ENCODE measurements at places on chromosomes 12 and 14.
A peak's percentile ranks its signal among the peaks of the same experiment; 100 is the strongest.

- DNase-seq = no peak
Measured at GRCh38 chr12:131692431-131692830, 18.5 kb upstream of the SFSWAP start.

GRCh38 chr12:71242511-71242910 is 84.7 kb upstream of the TSPAN8 start:
- DNase-seq = no peak

DNA sequence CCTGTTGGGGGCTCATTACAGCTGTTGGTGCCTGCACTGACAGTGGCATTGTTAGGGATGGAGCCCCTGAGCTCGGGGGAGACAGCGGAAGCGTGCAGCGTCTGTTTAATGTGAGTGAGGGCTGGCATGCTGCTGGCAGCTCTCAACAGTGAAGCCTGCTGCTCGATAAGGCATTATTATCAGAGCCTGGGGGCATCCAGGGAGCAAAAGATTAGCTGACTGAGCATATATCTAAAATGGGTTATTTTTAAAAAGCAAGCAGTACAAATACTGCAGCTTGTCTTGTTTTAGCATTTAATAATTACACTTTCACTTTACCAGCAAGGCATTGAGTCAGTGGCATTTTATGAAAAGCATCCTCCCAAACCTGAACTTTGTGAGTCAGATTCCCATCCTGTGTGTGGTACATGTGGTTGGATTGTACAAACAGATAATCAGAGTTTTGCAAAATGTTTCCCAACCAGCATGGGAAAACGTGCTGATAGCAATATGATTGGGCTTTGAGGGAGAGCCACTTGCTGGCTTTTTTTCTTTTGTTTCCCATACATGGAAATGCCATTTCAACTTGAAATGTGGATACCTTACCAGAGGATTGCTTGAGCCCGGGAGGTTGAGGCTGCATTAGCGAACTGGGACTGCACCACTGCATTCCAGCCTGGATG is 150.8 kb downstream of the PRKCH start:
- no peak for DNase-seq

GRCh38 chr12:117010693-117011451 is 88.3 kb downstream of the TESC start:
- DNase-seq = no peak

DNA sequence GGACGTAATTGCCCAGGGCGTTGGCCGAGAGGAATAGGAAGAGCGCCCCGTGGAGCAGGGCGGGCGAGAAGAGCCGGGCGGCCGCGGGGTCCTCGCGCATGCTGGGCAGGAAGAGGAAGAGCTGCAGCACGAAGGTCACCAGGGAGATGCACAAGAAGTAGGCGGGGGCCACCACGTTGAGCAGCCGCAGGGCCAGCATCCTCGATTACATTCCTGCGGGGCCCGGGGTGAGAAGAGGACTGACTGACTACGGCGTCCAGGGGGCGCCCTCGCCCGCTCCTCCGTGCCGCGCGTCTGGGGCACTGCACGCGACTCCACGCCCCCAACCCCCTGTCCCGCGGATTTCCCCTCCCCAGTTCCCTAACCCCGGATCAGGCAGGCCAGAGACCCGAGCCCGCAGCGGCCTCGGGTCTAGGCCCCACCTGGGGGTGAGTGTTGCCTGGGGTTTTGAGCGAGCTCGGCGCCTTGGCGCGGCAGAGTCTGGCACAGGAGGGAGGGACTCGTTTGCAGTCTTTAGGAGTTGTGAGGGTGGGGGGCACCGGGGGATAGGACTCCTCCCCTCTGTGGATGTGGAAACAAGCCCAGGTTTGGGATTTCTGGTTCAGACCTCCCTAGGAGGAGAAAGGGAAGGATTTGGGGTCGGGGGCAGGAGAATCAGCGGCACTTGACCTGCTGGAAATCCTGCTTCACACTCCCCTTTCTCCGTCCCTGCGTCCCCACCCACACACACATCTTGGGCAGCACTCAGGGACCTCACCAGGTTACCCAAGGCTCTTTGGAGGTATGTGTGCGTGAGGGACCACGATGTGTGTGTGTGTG is 1.8 kb downstream of the ZDHHC22 start:
- peak; percentile 88 for DNase-seq

- DNase-seq = no peak
Measured at GRCh38 chr14:103735439-103735814, 19.8 kb downstream of the ZFYVE21 start.

GRCh38 chr14:67486890-67487289 is 1.6 kb downstream of the TMEM229B start:
- DNase-seq = no peak

DNA sequence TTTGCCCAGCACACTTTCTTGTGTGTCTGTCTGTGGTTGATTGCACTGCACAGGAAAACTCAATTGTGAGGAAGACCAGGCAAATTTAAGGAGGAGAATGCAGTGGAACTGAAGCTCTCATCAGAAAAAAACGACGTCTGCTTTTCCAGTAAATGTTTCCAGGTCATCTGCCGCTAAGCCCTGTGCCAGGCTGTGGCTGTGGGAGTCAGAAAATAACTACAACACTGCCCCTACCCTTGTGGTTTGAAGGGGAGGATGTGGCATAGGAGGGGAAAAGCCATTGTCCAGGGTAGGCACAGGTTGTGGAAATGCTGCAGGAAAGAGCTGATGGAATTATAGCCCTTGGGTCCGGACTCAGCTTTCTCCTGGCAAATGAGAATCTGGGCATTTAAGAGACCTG is 259.7 kb upstream of the TMEM132C start:
- no peak for DNase-seq

DNA sequence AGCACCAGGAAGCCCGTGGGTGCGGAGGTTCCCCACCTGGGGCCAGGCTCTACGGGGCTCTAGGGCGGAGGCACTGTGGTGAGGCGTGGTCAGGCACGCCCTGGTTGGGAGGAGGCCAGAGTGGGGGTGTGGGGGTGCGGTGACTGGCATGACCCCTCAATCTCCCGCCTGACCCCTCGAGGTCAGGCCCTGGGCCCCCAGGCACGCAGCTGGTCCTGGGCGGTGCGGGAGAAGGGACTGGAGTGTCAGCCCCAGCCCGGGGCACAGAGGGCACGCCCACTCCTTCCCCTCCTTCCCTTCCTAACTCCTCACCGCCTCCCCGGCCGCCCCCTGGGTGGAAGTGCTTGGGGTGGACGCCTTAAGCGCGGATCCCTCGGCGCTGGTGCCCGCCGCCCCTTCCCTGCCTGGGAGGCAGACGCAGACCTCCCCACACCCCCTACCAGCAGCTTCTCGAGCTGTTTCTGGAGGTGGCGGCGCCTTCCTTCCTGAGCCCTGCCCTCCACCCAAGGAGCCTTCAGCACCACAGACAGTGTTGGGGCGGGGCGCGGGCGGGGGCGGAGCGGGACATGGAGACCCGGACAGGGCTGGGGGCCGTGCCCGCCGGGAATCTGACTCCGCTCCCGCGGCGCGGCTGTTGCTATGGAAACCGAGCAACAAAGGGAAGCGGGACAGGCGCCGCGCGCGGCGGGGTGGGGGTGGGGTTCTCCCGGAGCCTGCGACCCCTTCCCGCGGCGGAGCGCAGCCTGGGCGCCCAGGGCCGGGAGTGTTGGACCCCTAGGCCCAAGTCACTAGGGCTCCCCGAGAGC is 741 bp upstream of the CRIP2 start:
- peak; percentile 95 for DNase-seq

DNA sequence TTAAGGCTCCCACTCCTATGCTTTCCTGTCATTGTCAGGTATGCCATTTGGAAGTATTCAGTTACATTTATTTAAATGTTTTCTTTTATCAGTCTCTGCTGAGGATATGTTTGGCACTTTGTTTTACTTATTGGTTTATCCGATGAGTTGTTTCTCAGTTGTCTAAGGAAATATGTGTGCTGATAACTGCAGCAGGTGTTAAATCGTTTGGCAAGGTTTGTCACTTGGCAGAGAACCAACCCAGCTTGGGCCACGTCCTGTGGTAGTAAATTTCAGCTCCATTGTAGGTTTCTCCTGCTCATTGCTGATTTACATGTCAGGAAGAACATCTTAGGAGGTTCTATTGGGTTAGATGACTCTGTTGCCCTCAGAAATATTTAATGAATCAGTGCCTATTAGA is 22.0 kb upstream of the MGST1 start:
- no peak for DNase-seq

DNA sequence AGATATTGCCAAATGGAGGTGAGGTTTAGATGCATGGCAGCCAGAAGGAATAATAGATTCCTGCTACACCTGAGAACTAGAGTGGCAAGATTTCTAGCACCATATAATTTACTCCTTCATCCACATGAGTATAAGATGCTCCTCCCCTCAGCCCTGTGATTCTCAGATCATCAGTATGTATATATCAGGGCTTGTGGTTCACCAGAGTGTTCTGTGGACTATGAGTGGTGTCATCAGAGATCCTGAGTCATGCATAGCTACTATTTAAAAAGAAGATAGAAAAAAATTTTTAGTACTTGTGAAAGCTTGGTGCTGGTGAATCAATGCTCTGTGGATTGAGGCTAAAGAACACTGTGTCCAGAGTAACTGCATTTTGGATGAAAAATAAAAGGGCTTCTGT is 285.9 kb downstream of the BMP4 start:
- DNase-seq = no peak

- no peak for DNase-seq
Measured at GRCh38 chr12:51896236-51896635, 8.3 kb downstream of the ANKRD33 start.

DNA sequence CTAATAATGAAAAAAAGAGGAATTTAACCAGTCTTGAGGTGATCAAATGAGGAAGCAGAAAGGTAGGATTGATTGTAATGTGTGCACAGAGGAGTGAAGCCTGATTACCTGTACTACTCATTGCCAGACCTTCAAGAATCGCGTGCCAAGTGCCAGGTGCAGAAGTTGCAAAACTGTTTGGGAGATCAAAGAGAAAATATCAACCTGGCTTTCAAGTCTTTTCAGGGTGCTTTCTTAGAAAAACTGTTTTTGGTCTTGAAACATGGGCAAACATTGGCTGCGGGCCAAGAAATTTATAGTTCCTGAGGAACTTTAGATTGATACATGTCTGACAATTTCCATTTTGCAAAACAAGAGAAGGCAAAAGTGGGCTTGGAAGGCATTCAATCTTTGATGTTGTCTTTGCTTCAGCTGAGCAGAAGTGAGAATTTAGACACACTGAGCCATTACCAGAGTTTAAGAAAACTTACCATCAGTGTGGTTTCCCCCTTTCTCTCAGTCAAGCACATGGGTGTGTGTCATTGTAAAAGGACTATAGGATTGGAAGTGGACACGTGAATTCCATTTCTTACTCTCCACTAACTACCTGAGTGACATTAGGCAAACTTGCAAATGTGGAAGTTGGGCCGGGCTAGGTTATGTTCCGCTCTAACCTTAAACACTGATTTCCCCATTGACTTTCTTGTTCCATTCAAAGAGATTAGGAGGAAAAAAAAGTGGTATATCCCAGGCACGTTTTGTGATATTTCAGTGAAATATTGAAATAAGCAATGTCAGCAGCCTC is 486.2 kb downstream of the DIO2 start:
- no peak for DNase-seq

- peak; percentile 56 for DNase-seq
Measured at GRCh38 chr14:68492381-68493151, 300.3 kb downstream of the ZFP36L1 start.

DNA sequence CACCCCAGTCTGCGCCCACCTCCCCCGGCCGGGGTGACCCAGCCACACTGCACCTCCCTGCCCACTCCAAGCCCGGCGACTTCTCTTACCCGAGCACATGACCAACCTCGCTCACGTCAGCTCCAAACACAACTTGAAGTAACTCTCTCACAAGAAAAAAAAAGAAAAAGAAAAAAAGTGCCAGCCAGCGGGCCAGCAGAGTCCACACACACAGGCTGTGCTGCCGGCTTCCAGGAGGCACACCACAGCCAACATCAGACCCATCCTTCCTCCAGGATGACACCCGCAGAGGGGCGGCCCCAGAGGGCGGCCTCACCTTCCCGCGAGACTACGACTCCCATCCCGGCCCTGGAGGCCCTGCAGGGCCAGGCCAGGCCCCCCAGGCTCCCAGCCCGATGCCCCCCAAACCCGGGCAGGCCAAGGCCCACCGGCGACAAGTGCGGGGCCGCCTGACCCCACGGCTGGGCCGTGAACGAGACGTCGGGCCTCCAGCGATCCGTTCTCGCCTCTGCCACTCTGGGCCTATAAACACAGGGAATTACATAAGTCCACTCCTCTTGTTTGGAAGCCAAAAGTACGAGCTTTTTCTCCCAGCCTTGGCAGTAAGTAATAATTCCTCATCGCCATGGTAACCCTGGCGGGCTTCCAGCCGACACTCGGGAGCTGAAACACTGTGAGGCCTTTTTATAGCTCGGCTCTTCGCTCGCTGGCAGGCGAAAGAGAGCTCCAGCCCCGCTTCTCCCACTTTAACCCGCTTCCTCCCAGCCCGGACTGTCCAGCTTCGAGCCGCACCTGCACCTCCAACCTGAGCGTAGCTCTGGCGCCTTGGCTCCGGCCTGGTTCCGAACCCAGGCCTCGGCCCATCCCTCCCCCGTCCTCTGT is 49.1 kb downstream of the NCOR2 start:
- peak; percentile 70 for DNase-seq

DNA sequence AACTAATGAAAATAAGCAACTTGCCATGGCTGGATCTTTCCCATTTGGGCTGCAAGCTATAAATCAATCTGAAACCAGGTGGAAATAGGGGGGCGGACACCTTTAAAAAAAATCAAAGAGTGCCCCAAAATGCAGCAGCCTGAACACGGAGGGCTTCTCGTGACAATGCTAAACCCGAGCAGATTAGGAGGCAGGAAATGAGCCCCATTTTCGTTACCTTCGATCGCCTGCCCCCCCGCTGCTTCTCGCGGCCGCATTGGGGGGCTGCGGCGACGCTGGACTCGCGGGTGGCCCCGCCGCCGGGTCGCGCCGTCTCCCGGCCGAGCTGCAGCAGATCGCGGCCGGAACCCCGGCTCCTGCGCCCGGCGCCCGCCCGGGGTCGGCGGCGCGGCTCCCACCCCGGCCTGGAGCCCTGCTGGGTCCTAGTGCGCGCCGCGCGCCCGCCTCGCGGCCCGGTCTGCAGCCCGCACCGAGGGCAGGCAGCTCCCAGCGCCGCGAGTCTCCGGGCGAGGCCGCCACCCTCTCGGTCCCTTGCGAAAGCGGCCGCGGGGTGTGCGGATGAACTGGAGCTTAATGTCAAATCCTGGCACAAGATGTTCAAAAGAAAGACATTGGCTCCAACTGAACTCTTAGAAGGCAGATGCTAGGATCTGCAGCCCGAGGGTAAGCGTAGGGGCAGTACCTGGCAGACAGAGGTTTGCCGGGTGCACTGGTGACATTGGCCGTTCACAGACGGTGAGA is 201.9 kb upstream of the FOXN3 start:
- peak; percentile 90 for DNase-seq

- no peak for DNase-seq
Measured at GRCh38 chr14:75406856-75407255, 21.0 kb upstream of the JDP2 start.

GRCh38 chr14:31265701-31266398 is 58.3 kb upstream of the HECTD1 start:
- DNase-seq = no peak

GRCh38 chr12:105233041-105233905 is 2.7 kb downstream of the APPL2 start:
- DNase-seq = no peak

- no peak for DNase-seq
Measured at GRCh38 chr14:93049315-93049714, 66.4 kb downstream of the ITPK1 start.

All from iPS-NIHi11 (cell line).